Cardiac septum (tissue), 1 donor: ENCODE measurements at places on chromosomes 12 and 14.

- no peak for DNase-seq
Measured at GRCh38 chr12:40058721-40059190, 47.1 kb downstream of the SLC2A13 start.

GRCh38 chr12:82758749-82759330 is 72.1 kb downstream of the TMTC2 start:
- DNase-seq, result no peak

DNA sequence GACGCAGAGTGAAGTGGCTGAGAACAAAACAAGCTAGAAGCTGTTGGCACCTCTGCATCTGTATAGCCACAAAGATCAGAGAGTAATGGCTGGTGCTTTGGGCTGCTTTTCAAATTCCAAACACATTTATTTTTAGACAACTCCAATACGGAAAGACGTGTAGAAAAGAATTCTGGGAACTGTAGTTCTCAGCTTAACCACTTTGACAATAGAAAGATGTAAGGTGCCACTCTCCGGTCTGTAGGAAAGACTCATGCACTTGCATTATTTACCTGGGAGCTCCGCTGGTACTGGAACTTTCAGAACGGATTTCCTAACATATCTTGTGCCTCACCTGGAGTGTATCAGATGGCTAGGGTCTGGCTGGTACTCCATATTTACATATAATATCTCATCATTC is 1.8 kb upstream of the OR4K2 start:
- no peak for DNase-seq

DNA sequence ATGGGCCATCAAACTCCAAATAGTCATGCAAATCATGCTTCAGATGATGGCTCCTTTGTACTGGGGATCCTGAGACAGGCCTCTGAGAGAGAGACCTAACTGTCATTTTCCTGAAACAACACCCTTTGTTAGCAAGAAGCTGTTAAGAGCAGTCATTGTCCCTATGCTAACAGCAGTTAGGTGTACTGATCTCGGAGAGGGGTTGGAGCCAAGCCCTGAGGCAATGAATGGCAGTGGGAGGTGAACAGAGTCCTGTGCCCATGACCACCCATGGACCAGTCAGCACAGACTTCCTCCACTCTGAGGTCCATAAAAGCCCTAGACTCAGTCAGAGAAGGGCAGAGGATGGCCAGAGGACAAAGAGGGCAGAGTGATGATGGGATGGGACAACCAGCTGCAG is 747.6 kb upstream of the LRFN5 start:
- DNase-seq, result no peak

GRCh38 chr12:13101821-13102375 is 1.6 kb downstream of the GSG1 start:
- DNase-seq, result no peak

DNA sequence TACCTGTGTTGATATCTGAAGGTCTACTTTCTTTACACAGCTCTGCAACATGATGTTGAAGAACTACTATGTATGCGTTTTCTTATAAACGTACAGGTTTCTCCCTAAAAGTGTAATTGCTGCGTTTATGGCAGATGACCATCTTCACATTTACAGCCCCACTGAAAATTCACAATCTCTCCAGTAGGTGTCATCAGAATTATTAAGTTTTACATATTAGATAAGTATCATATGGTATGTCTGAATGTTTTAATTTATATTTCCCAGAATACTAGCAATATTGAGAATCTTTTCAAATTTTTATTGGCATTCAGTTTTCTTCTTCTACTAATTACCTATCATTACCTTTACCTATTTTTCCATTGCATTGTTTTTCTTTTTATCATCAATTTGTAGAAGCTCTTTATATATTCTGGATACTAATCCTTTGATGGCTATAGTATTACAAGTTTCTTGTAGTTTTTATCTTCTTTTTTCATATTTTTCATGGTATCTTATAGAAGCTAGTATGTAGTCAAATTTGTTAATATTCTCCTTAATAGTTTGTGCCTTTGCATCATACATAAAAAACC is 123.5 kb downstream of the CAPZA3 start:
- no peak for DNase-seq

GRCh38 chr14:43411841-43412240 is 1095.2 kb downstream of the FSCB start:
- DNase-seq, result no peak

- no peak for DNase-seq
Measured at GRCh38 chr14:32471181-32471580, 142.1 kb downstream of the AKAP6 start.

GRCh38 chr12:130288206-130288605 is 49.5 kb upstream of the PIWIL1 start:
- no peak for DNase-seq

DNA sequence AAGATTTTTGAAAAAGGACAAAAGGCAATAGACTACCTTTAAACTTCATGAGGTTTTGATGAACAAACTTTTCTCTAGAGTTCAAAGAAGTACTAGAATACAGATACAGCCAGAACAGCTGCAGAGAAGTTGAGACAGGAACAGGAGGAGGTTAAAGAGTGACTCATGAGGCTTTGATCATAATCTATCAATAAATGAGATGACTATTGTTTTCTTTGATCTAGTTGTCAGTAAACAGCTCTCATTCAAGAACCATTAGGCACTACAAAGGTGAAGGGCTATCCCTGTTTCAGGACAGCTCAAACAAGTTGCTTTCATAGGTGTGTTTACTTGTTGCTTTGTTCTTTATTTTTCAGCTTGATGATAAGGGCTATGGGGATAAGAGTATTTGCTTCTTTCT is 2.4 kb downstream of the WASHC3 start:
- DNase-seq, result no peak

GRCh38 chr14:31360919-31361662 is 59.3 kb downstream of the HEATR5A start:
- no peak for DNase-seq

- DNase-seq, result no peak
Measured at GRCh38 chr12:64792128-64792527, 32.3 kb upstream of the TBC1D30 start.

DNA sequence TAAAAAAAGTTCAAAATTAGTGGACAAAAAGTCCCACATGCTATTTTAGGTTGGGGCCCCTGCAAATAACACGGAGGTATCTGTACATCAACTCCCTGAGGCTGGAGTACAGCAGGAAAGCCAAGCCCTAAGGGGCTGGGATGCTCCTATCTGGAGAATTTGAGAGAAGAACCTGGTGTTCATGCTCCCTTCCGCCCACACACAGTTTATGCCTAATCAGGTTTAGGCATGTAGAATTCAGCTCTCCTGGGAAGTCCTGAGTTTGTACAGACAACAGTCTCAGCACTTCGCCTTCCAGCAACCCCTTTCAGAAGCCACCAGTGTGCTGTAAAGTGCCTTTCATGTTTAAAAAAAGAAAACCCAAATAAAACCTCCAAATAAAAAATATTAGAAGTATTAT is 237.3 kb upstream of the GRIP1 start:
- no peak for DNase-seq

- DNase-seq, result peak; percentile 24
Measured at GRCh38 chr14:68569970-68570409, 222.9 kb downstream of the ZFP36L1 start.

GRCh38 chr14:100076133-100076532 is 10.9 kb downstream of the EVL start:
- no peak for DNase-seq

- peak; percentile 76 for DNase-seq
Measured at GRCh38 chr14:103517721-103518421, 4.8 kb downstream of the CKB start.

DNA sequence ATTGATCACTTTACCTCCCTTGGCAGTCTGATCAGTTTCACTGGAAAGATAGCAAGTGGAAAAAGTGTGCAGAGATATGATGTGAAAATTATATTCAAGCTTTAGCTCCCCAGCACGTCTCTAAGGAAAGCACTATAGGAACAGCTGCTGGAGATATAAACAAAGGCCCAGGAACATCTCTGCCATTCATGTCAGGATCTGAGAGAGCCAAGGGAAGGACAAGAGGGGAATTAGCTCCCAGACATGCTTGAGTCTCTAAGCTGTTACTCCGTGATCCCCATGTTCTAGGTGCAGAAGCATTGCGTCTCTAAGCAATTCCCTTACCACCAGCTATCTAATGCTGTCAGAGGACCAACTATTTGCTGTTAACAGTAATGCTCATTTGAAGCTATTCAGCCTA is 700.2 kb downstream of the DIO2 start:
- DNase-seq, result no peak

DNA sequence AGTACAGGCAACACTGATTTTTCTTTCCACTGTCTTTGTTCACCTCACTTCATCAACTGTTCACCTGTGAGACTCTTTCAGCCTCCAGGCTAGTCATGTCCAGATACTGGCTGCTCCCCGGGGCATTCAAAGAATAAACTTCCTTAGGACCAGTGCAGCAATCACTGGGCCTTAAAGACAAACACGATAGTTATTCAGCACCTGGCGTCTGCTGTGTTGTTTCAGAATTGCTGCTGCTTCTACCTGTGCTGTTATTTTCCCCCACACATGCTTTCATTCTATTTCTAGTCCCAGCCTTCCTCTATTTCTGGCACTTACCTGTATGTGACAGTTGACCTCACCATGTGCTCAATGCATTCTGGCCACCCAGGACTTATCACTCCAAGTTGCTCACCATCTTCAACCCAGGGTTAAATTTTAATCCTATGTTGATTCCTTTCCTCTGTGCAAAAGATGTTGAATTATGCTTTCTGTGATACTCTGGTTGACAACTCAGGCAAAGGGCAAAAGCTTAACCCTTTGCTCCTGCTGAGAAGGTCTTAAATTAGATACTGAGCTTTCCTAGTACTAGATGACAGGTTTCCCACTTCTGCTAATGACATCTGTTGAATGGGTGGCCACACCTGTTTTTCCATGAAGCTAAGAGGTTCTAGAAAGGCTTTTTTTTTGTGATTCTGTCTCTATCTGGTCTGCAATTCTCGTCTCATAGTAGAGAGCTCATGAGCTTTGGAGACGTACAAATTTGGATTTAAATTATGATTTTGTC is 41.4 kb downstream of the PTPRQ start:
- DNase-seq, result no peak
